Right ventricle myocardium superior (tissue), 1 donor: ENCODE measurements at places on chromosomes 3 and 15. TPM values are rescaled to one million over a fixed set of nuclear protein-coding genes. Genes with fewer than 3 reads are reported as not detected.

GRCh38 chr3:9727743-9728142 lies 3.8 kb upstream of the BRPF1 start:
- DNase-seq, result no peak

DNA sequence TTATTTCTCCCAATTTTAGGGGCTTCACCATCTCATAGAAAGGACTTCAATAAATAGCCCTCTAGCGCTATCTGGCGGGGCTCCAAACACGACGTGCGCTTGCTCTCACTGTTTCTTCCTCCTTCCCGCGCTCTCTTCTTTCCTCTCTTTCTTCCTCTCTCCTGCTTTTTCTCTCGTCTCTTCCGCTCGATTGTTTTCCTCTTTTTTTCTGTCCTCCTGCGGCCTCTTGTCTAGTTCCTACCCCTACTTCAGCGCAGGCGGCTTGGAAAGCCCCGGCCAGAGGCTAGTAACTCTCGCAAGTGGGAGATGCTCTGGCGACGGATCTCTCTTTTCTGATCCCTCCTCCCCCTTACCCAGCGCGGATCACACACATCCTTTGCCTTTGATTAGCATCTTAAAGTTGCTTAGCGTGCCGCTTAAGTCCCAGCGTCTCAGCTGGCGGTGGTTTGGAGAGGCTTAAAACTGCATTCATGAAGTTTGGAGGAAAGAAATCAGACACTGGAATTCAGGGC lies 6.2 kb upstream of the MEIS2 start:
- DNase-seq, result peak; percentile 83

Gene ASB14
- 13.4 TPM for total RNA-seq

- no peak for DNase-seq
These were observed 68.4 kb downstream of the CLDN11 start for GRCh38 chr3:170487031-170487430.

GRCh38 chr15:63560741-63561448 lies 36.3 kb upstream of the FBXL22 start:
- DNase-seq, result no peak

Gene MAGI1
- 34.1 TPM for total RNA-seq

- no peak for DNase-seq
These were observed 114.4 kb downstream of the TPRG1 start for GRCh38 chr3:189286188-189286587.
